ENCODE measurements at places on chromosomes 4 and X. TPM values are rescaled to one million over a fixed set of nuclear protein-coding genes. Genes with fewer than 3 reads are reported as not detected.

The CT45A5 gene
- not detected for total RNA-seq

The MGAT4D gene
- total RNA-seq, result not detected

The SPIN2A gene
- total RNA-seq, result 0.84 TPM

DNA sequence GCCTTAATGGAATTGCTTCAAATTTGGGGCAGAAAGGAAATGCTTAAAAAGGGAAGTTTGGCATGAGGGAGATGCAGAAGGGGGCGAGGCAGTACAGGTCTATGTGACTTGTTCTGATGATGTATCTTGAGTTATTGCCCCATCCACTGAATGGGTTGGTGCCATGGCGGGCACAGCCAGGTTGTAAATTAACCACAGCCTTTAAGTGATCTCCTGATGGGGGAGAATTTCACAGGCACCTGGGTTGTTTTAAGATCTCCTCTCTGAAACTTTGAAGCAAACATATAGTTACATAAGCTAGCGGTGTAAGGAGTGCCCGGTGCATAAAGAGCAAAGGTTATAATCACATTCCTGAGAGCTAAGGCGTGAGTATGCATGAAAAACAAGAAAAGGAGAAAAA lies 37.0 kb downstream of the NPY5R start:
- H3K4me3 ChIP-seq, result no peak overlapping the region
- no peak for DNase-seq
- no peaks in the 10 kb centered on the region for H3K27me3 ChIP-seq
- no peak overlapping the region for H3K27ac ChIP-seq
- no peaks in the 10 kb centered on the region for H3K36me3 ChIP-seq

DNA sequence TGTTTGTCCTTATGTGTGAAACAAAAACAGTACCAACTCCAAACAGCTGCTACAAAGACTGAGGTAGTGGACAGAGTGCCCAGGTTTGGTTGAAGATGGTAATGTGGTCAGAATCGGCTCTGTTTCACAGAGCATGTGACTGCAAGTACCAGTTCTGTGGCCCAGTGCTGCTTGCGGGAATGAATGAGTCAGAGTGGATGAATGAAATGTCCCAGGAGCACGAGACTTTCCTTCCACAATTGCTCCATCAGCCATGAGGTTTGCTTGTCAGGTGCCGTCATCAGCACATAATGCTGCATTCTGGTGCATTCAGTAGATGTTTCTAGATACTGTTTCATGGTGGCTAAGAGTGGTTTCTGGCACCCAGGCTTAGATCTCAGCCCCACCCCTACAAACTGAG lies 84.2 kb downstream of the GPR143 start:
- H3K36me3 ChIP-seq, result peaks cover 72% of the 10 kb centered on the region
- H3K4me3 ChIP-seq, result no peak overlapping the region
- no peak overlapping the region for H3K27ac ChIP-seq
- no peak for DNase-seq

DNA sequence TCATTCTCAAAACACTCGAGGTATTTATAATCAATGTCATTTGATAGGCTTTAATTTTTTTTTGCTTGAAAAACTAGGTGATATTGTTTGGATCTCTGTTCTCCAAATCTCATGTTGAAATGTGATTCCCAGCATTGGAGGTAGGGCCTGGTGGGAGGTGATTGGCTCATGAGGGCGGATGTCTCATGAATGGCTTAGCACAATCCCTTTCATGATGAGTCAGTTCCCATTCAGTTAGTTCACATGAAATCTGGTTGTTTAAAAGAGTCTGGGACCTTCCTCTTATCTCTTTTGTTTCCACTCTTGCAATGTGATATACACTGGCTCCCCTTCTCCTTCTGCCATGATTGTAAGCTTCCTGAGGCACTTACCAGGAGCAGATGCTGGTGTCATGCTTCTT lies 638.7 kb downstream of the DMD start:
- H3K27ac ChIP-seq, result no peak overlapping the region
- H3K36me3 ChIP-seq, result no peaks in the 10 kb centered on the region

DNA sequence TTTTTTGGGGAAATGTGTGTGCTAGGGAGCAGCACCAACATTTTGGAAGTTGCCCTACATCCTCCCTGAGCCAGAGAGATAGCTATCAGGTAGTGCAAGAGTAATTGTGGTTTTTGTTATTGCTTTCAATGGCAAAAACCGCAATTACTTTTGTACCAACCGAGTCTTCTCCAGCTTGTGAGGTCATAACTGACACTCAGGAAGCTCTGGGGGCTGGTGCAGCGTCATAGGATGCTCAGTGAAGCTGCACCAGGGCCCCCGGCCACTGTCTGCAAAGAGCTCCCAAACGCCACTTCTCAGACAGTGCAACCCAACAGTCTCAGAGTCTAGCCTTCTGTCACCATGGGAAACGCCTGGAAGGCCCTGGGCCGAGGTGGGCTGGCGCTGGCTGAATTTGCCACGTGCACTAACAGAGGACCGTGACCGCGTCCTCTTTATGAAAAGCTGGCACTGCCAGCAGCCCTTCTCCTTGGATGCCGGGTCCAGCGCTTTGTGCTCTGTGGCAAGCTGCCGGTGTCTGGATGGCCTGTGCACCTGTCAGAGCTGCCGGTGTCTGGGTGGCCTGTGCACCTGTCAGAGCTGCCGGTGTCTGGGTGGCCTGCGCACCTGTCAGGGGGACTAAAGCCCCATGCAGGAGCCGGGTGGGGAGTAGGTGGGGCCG lies 19.4 kb downstream of the SH3TC1 start:
- H3K4me3 ChIP-seq, result no peak overlapping the region
- no peak for DNase-seq
- H3K27me3 ChIP-seq, result no peaks in the 10 kb centered on the region
- H3K4me1 ChIP-seq, result peaks cover 15% of the 10 kb centered on the region

GRCh38 chrX:151082077-151082948 lies 94.1 kb upstream of the GPR50 start:
- no peaks in the 10 kb centered on the region for H3K4me1 ChIP-seq
- H3K4me3 ChIP-seq, result no peak overlapping the region
- H3K36me3 ChIP-seq, result no peaks in the 10 kb centered on the region
- peaks cover 22% of the 10 kb centered on the region for H3K27me3 ChIP-seq
- no peak overlapping the region for H3K27ac ChIP-seq
- DNase-seq, result peak; percentile 39

DNA sequence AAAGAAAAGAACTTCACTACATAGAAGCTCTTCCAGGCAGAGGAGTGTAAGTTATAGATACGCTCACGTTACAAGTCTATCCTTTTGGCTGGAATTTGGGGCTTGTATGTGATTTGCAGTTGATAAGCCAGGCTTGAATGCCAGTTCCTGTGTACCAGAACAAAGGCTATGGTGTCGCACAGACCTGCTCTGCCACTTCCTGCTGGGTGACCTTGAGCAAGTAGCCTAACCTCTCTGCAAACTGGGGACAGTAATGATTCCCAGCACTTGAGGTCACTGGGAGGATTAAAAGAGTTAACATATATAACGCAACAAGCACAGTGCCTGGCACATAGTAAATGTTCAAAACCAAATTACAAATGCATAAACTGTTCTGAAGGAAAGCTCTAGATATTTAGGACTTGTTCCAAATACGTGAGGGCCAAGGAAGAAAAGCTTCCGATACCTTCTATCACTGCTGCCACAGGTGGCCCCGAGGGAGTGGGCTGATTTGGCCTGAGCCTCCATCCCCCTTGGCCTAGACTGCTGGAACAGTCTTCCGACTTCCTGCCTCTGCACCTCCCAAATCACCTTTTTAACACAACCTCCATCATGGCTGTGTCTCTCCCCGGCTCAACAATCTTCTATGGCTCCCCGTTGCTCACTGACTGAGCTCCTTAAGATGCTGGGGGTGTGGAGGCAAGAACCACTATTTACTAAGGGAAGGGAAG lies 1.3 kb upstream of the SOWAHD start:
- no peak for DNase-seq
- peaks cover 46% of the 10 kb centered on the region for H3K4me1 ChIP-seq
- H3K36me3 ChIP-seq, result peaks cover 2% of the 10 kb centered on the region
- H3K4me3 ChIP-seq, result peak overlapping the region; percentile 77
- H3K27ac ChIP-seq, result peak overlapping the region; percentile 100

Data from activated T-helper 2 cell treated with anti-CD3 and anti-CD28 coated beads, Interferon-gamma antibody, Interleukin-2, Interleukin-4, amounts not matched to agents 10 μg/mL and 5 μg/mL and 100 μg/mL, durations not matched to agents 14 hours and 24 hours and 36 hours (primary cell).